ENCODE measurements at places on chromosomes 16 and 17. TPM values are rescaled to one million over a fixed set of nuclear protein-coding genes. Genes with fewer than 3 reads are reported as not detected.

Gene AIPL1
- total RNA-seq: 0.37 TPM

Gene ST6GALNAC1
- 20.1 TPM for total RNA-seq

GRCh38 chr16:85898521-85899442, at the start of gene IRF8:
Gene IRF8 (plus strand): TSS chr16:85899162. CDS start chr16:85903016, 3,854 bp downstream.
- DNase-seq: peak; percentile 82
- peak within 1 kb of the TSS; percentile 66 for H3K27ac ChIP-seq
- H3K4me1 ChIP-seq: peaks cover 5% of the 10 kb centered on the region
- H3K4me3 ChIP-seq: peak within 1 kb of the TSS; percentile 54

Gene HID1
- 40.9 TPM for total RNA-seq

Gene HOXB6
- total RNA-seq: 2.0 TPM

Gene TMEM204
- total RNA-seq: 19.4 TPM

DNA sequence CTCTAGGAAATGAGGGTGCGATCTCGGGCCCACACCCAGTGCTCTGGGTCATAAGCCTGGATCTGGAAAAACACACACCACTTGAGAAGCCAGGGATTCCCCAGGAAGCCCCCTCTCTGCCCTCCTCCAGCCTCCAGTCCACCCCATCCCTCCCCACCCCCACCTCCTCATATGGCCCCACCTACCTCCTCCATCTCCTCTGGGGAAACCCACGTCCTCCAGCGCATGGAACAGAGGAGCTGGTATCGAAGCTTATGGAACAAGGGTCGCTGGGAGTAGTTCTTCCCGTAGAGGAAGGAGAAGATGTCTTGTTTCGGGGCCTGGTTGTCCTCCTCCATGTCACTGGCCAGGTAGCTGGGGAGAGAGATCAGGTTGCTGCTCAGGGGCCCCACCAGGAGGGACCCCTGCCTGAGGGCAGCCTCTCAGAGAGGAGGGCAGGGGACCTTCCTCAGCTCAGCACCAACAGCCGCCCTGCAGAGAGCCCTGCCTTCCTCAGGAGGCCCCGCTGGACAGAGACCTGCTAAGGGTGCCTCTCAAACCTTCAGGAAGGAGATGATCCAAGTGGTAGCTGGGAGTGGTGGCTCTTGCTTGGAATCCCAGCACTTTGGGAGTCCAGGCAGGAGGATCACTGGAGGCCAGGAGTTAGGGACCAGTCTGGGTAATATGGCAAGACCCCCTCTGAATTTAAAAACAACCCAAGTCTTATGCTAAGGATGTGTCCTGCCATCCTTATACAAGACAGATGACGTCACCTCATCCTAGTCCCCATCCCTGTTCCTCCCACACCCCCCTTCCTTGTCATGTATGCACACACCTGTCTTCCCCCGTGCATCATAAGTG, 5.0 kb downstream of the SPDYE4 start:
- no peaks in the 10 kb centered on the region for H3K4me1 ChIP-seq
- H3K27me3 ChIP-seq: no peaks in the 10 kb centered on the region
- H3K27ac ChIP-seq: no peak overlapping the region
- DNase-seq: no peak
- H3K36me3 ChIP-seq: no peaks in the 10 kb centered on the region

GRCh38 chr17:11302401-11303186, 61.6 kb downstream of the SHISA6 start:
- no peaks in the 10 kb centered on the region for H3K27me3 ChIP-seq
- H3K36me3 ChIP-seq: no peaks in the 10 kb centered on the region
- H3K4me1 ChIP-seq: peaks cover 29% of the 10 kb centered on the region

DNA sequence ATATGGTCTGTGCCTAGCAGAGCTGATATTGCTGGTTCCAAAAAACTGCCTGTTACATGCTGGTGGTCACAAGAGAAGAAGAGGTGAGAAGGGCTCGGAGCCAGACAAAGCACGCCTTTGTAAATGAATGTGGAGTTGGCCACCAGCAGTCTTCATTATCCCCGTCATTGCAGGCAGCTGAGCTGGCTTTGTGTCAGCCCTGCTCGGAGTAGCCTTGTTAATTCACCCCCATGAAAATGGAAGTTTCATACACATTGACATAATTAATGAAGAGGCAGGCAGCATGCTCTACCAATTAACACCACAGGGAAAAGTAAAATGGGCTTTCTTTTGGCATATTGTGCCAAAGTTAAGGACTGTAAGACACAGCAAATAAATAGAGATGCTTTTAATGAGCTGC, 113.7 kb upstream of the RBFOX1 start:
- H3K4me1 ChIP-seq: no peaks in the 10 kb centered on the region
- no peak overlapping the region for H3K4me3 ChIP-seq
- H3K36me3 ChIP-seq: no peaks in the 10 kb centered on the region
- no peaks in the 10 kb centered on the region for H3K27me3 ChIP-seq

Measured in testis (tissue), 5 donors.